ENCODE measurements at places on chromosomes 12 and 14. TPM values are rescaled to one million over a fixed set of nuclear protein-coding genes. Genes with fewer than 3 reads are reported as not detected.
A peak's percentile ranks its signal among the peaks of the same experiment; 100 is the strongest.

The MYL2 gene
- total RNA-seq = not detected

- DNase-seq = peak; percentile 92
These were observed 464 bp upstream of the STRN3 start for GRCh38 chr14:31026450-31027235.

DNA sequence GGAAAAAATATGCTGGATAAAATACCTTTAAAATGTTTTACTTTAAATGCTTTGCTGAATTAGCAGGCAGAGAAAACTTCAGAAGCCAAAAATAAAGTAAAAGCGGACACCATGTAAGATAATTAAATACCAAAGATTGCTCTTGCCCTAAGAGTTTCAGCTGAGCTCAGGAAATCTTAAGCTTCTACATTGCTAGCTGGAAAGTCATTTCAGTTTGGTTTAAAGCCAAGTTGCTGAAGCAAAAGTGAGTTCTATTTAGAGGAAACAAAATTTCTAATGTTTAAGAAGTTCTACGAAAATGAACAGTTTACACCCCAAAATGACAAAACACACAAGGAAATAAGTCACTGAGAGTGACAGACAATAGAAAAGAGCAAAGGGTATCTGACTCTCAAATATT is 310.0 kb downstream of the ADAMTS20 start:
- DNase-seq = no peak

The HAL gene
- 0.51 TPM for total RNA-seq

The CAPZA3 gene
- total RNA-seq = not detected

DNA sequence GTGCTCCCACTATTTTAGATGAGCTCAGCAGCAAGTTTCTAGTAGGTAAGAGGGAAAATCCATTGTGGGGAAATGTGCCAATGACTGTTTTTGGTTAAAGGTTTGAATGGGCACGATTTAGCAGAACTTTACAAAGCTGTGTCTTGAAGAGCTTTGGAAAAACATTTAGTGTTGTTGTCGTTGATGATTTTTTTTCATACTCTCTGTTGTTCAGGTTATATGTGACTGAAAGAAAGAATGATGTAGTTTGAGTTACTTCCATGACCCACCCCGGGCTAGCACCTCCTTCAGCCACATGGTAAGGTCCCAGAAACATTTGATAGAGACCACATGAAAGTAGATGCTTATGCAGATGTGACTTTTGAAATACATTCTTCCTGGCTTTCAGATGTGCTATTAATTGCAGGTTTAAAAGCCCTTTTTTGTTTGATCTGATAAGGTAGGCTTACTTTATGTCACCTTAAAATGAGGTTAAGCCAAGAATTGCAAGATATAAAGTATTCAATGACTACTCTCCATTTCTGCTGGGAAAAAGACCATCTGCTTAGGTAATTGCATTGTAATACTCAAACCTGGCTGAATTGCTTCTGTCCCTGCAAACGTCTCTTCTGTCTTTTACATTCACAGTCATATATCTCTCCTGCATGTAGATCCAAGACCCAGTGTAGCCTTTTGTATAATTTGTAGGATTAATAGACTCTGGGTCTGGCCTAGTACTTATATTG is 250.6 kb downstream of the RGS6 start:
- DNase-seq = no peak

DNA sequence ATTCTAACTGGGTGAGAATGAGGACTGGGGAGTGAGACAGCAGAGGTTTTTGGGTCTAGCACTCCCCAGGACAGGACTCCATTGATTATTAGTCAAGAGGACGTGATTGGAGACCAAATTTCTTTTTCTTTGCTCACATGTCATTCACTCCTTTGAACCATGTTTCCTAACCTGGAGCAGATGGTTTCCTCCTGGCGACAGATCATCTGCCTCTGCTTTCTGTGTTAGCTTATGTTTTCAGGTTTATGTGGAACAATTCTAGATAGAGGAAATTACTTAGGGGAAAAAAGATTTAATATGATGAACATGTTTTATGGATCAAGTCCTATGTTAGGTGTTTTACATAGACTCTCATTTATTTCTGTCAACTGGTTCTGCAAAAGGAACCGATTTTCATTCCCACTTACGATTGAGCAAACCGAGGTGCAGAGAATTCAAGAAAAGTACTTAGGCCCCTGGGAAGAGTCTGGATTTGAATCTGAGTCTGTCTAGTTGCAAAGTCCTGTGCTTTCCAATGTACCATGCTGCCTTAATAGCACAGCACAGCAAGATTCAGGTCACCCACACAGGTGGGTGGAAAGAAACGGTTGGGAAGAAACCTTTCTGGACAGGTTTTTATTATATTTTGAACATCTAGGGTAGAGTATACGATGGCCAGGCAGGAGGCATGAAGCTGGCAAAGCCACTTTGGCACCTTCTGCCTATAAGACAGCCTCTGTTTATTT is 30.8 kb downstream of the SMOC1 start:
- no peak for DNase-seq

The RTL1 gene
- not detected for total RNA-seq

DNA sequence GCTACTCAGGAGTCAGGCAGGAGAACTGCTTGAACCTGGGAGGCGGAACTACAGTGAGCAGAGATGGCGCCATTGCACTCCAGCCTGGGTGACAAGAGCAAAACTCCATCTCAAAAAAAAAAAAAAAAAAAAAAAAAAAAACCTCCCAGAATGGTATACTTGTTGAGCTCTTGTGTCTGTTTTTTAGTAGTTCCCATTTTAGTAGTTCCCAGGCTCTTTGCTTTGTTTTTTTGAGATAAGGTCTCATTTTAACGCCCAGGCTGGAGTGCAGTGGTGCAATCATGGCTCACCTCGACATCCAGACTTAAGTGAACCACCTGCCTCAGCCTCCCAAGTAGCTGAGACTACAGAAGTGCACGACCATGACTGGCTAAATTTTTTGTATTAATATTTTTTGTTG is 13.4 kb downstream of the ATXN2 start:
- no peak for DNase-seq

GRCh38 chr12:111699-112493 is 45.3 kb downstream of the IQSEC3 start:
- DNase-seq = no peak

All from activated T-cell treated with anti-CD3 and anti-CD28 coated beads, Interleukin-2, amount 50 U/mL, for 72 hours (primary cell).